Renal pelvis (tissue), 12 donors: ENCODE measurements at places on chromosomes 2 and 18. TPM values are rescaled to one million over a fixed set of nuclear protein-coding genes. Genes with fewer than 3 reads are reported as not detected.

Gene CPO
- 1.8 TPM for polyA plus RNA-seq

Gene NRP2
- 66.9 TPM for polyA plus RNA-seq

Gene PIKFYVE
- 28.0 TPM for polyA plus RNA-seq

Gene SP5
- polyA plus RNA-seq = 0.80 TPM

Gene PLEK
- polyA plus RNA-seq = 4.2 TPM

DNA sequence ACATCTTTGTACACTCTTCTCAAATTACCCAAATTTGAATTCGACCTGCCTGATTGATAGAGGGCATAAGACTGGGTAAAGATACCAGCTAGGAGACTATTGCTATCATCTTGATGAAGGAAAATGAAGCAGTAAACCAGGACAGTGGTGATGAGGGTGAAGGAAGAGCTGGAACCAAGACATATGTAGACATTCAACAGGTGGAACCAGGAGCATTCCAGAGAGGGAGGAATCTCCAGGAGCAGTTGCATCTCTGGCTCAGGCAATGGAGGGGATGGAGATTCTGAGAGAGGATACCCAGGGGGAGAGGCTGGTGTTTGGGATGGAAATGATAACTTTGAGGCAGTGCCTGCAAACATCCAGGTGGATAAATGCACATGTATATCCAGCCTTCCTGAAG is 41.6 kb downstream of the SDC1 start:
- no peak for DNase-seq

Gene ARHGAP28
- 66.7 TPM for polyA plus RNA-seq
